NK-92 treated with Interleukin-12 subunit alpha and Interleukin-12 subunit beta, amount 100 ng/mL, for 24 hours (cell line): ENCODE measurements at places on chromosomes 16 and 17.

DNA sequence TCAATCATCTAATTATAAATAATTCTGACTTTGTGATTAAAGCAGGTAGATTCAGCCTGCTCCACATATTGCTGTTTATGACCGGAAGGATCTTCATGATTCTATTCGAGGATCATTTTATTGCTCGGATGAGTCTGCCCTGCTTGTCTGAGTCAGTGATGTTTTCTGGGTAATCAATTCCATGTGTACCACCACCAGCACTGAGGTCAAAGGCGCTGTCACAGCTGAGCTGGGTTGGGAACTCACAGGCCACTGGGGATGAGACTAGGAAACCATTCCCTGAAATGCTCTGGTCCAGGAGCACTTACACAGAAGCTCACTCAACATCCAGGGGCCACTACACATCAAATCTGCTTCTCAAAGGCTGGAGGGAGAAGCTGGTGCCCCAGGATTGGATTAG lies 30.4 kb upstream of the ERN1 start:
- DNase-seq, result no peak

- DNase-seq, result no peak
Measured at GRCh38 chr17:32960815-32961214, 30.8 kb upstream of the SPACA3 start.

DNA sequence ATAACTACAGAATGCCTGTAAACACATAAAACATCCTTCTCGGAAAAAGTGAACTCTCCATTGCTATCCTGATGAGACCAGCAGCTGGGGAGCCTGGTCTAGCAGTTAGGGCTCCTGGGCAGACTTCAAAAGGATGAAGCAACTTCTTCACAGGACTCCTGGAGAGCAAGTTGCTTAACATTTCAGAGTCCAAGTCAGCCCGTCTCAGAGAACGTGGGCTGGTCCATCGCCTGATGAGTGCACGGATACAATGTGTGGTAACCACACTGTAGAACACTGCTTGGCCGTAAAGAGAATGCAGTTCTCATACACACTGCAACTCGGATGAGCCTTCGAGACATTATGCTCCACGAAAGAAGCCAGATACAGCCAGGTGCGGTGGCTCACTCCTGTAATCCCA lies 52.7 kb downstream of the TMEM235 start:
- DNase-seq, result no peak

DNA sequence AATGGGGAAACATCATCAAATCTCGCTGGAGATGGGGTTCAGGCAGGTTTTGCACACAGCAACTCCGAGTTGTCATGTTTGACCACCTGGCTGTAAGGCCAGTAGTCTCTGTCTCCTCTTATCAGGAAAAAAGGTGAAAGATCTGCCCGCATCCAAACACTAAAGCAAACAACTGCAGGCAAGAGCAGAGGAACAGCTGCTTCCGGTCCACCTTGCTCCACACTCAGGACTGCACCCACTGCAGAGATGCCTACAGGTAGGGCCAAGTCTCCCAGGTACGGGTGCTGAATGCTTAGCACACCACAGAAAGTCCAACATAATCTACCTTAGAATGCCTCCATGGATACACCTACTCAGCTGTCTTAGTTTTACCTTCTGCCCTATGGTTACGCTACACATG lies 7.3 kb downstream of the TEX2 start:
- DNase-seq, result no peak

DNA sequence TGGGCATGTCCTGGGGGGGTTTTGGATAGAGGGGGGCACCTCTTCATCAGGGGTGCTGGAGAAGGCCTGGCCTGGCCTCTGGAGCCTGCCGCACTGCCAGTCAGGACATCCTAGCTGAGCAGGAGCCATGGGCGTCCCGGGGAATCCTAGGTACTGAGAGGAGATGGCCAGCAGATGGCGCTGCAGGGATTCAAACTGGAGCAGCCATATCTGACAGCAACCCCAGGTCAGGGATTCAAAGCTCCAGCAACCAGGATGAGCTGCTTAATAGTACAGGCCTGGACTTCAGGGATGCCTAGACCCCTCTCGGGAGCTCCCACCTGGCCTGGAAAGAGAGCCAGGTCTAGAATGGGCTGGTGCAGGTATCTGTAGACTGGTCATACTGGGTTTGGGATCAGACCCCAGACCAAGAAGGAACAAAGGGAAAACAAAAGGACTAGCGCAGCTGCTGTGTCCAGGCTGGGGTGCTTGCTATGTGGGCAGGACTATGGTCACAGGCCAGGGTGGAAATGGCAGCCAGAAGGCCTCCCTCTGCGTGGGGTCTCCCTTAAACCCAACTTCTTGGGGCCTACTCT lies 306.9 kb upstream of the RBFOX1 start:
- DNase-seq, result peak; percentile 11

- no peak for DNase-seq
Measured at GRCh38 chr17:1562176-1562643, 382 bp downstream of the PITPNA start.

GRCh38 chr17:72432143-72432621 lies 311.4 kb downstream of the SOX9 start:
- no peak for DNase-seq

DNA sequence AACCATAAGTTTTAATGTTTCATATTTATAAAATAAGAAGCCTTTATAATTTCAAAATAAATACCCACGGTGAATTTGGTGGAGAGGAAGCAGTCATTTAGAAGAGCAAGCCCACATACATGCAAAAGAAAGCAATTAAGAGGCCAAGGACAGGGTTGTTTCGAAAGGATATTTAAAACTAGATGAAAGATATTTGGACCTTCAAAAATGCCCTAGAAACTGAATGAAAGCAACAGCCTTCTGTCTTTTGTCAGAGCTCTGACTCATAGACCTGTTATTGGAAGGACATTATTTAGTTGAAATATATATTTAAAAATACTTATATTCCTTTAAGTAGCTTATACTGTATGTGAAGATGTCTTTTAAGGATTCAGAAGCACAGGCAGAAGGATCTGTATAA lies 8.6 kb upstream of the METTL9 start:
- DNase-seq, result no peak

GRCh38 chr17:45388604-45389325 lies 43.9 kb downstream of the ARHGAP27 start:
- no peak for DNase-seq

GRCh38 chr17:48144976-48145798 lies 37.6 kb downstream of the SNX11 start:
- no peak for DNase-seq

- peak; percentile 58 for DNase-seq
Measured at GRCh38 chr17:76005263-76006149, 4.9 kb downstream of the CDK3 start.

DNA sequence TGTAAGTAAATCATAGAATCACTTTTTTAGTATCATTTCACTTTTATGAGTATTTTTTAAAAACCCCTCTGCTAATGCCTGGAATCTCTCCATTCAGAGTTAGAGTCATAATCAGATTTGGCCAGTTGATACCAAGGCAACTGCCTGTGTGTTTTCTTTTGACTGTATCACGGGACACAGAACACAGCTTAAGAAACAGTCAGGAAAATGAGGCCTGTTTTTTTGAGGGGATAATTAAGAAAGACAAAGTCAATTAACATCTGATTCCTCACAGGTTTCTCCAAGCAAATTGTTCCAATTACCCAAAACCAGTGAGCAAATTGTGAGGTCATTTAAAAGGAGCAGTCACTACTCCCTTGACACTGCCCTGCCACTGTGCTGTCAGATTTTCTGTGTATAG lies 944.5 kb upstream of the SOX9 start:
- DNase-seq, result no peak

GRCh38 chr16:11372829-11373306 lies 27.6 kb downstream of the RMI2 start:
- no peak for DNase-seq

GRCh38 chr17:76036497-76037261 lies 9.6 kb upstream of the EVPL start:
- DNase-seq, result no peak

- no peak for DNase-seq
Measured at GRCh38 chr17:82146663-82147654, 48.9 kb upstream of the FASN start.

DNA sequence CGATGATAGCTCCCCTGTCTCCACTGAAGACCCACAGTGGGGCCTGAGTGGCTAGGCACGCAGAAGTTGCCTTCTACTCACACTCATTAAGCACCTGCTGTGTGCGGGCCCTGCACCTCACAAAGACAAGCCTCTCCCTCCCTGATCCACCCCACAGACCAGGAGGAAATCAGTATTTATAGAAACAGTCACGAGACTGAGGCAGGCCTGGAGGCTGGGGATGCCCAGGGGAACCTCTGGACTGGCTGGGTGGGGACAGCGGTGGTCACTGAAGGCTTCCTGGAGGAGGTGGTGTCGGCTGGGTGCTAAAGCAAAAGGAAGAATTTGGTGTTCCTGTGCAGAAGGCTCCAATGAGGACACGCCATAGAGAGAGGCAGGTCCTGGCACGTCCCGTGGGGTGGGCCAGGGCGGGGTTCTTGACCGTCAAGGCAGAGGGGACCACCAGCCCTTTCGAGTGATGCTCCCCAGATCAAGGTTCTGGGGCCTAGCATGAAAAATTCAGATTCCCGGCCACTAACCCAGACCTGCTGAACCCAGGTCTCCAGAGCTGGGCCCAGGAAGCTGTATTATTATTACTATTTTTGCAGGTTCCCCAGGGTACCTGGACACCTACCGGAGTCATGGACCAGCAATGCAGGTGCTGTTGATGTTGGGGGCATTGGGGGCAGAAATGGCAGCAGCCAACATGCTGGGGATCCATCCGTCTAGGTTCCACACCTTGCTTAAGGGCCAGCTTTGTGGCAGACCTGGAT lies 23.0 kb downstream of the PPL start:
- no peak for DNase-seq

- no peak for DNase-seq
Measured at GRCh38 chr16:79805621-79806020, 205.1 kb upstream of the MAF start.

GRCh38 chr16:19722269-19722952 lies 4.3 kb downstream of the IQCK start:
- DNase-seq, result no peak

DNA sequence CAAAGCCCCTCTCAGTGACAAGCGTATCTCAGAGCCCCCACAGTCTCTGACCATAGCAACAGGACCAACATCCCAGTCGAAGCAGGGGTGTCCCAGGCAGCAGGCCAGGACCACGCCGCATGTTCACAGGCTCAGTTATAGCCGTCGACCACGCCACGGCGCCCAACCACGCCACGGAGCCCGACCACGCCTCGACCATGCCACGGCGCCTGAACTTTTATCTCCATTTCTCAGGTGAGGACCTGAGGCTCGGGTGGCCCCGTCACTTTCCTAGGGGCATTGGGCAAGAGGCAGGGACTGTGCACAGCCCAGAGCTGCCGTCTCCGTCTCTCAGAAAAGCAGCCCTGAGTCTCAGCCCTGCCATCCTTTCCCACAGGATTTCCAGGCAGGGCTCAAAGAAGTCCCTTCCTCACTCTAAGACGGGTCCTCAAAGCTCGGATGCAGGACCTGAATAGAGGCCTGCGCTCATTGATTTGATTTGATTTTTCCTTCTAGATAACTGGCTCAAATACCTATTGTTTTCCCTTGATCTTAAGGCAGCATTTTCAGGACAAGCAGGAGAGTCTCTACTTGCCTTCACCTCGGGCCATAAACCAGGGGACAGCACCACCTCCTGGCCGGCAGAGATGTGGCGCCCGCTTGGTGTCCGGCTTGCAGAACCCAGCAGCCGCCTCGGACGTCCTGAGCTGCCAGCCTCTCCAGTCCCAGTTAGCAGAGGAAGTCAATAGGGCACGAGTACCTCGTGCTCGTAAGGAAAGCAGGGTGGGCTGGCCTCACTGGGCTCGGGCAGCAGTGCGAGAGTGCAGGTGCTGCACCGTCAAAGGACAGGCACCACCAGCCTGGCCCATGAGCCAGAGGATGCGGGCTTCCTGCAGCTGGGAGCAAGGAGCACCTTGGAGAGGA lies 38.8 kb downstream of the C16orf95 start:
- DNase-seq, result no peak

- no peak for DNase-seq
Measured at GRCh38 chr16:89801800-89802199, 14.6 kb downstream of the FANCA start.

DNA sequence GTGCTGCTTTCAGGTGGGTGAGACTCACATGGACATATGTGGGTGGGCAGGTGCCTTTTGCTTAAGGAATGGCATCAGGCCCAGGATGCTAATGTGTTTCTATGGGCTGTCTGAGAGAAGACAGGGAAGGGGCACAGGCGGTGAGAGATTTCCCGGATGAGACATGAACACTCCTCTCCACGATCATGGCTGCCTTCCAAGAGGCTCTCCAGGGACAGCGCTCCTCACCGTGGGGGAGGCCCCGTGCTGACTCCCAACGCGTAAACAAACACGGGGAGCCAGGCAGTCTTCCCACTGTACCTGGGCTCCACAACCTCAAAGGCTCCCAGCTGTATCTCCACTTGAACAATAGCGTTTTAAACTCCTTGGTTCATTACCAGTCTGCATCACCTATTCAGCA lies 42.8 kb downstream of the CDK5R1 start:
- no peak for DNase-seq

DNA sequence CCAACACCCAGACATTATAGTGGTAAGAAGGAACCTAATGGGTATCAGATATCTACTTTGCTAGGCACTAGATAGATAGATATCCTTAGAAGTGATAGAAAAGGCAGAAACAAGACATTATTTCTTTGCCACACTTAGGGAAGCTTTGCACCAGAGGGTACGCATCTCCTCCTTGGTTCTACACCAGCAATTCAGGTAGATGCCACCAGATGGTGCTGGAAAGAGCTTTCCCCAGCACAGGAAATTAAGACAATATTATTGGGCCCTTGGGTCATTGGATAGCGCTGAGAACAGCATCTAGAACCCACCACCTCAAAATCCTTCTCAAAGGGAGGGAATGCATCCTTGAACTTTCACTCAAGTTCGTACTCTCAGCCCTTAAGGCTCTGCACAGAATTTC lies 173.8 kb upstream of the CCL2 start:
- no peak for DNase-seq

DNA sequence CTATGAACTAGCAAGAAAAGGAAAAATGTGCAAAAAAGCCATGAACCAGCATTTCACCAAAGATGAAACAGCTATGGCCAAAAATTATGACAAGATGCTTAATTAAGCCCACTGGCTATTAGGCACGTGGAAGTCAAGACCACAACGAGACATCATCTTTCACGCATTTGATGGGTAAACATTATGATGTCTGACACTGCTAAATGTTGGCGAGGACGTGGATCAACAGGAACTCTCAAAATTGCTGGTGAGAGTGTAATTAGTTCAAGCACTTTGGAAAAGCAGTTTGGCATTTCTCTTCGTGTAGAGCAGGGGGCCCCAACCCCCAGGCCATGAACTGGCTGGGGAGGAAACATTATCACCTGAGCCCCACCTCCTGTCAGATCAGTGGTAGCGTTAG lies 39.6 kb upstream of the ADGRG1 start:
- DNase-seq, result no peak
